Glutamatergic neuron (in vitro differentiated cells): ENCODE measurements at places on chromosomes 12 and 14.

DNA sequence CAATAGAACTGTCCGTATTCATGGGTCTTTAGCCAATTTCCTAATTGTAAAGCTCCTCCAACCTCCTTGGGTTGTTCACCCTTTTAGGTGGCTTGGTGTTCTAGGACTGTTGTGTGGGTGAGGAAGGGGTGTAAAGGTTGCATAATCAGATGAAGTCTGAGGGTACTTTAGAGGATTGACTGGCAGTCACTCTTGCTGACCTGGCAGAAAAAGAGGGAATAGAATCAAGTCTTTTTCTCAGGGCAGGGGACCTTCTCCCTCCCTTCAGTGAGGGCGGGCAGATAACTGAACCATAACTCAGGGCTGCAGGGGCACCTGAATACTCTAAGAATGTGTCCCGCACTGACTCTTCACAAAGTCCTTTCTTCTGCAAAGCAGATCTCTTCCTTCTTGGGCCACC lies 436.2 kb downstream of the CCDC91 start:
- no peak for DNase-seq

DNA sequence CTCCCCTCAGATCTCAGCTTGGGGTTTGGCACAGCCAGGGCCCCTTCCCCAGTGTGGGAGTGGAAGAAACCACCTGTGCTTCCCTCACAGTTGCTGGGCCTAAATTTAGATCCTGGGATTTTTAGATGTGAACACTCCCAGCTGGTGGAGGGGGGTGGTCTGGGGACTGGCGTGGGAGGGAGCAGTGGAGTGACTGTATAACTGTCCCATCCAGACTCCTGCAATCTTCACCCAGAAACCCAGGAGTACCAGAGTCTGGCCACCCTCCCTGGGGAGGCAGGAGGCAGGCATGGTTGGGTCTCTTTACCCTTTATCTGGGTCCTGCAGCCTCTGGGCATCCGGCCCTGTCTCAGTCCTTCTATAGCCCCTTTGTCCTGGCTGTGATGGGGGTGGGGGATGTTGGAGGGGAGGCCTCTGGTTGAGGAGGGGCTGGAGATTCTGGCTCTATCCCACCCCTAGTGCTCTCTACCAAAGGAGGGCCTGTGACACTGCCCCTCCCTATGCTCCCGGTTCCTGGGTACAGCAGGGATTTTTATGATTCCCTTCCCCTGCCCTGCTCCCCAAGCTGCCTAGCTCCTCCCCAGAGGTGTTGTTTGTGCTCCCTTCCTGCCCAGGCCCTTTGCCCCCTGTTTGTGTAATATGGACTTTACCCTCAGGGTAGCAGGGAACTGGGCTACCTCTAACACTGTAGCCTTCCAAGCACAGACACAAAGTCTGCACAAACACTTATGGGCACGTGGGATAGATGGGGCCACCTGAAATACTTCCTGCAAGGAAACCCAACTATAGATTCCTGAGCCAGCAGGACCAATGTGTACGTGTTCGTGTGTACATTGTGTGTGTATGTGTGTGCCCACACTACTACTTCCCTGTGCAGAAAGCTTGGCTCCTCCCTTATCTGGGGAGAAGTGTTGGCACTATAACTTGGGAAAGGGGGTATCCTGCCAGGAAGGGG lies 1.7 kb downstream of the ERBB3 start:
- peak; percentile 19 for DNase-seq

GRCh38 chr12:76942267-76942666 lies 63.4 kb upstream of the CSRP2 start:
- DNase-seq = no peak

GRCh38 chr14:76306131-76306530 lies 69.8 kb upstream of the ESRRB start:
- DNase-seq = no peak

DNA sequence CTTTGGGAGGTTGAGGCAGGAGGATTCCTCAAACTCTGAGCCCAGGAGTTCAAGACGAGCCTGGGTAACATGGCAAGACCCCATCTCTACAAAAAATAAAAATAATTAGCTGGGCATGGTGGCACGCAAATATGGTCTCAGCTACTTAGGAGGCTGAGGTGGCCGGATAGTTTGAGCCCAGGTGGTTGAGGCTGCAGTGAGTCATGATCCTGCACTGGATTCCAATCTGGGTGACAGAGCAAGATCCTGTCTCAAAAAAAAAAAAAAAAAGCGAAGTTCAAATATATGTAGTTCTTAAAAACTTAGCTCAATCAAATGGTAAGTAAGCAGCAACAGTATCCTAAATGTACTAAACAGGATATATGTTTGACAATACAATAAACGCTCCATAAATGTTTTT lies 85.5 kb upstream of the SSTR1 start:
- DNase-seq = no peak

DNA sequence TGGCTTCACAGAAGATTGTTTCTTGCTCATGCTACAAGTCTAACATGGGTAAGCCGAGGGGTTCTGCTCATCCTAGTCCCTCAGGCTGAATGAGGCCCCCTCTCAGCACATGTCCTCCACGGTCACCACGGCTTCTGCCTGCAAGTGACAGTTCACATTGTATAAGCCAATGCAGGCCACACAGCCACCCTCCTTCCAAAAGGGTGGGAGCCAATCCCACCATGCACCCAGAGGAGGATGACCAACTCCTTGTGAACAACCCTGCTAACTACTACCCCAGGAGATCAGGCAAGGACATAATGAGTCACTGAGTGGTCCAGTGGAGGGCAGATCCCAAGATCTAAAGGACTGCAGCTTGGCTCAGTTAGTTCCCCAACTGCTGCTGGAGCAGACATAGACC lies 6.1 kb downstream of the SPRING1 start:
- DNase-seq = no peak

GRCh38 chr14:104356738-104357688 lies 218.6 kb downstream of the KIF26A start:
- DNase-seq = no peak

DNA sequence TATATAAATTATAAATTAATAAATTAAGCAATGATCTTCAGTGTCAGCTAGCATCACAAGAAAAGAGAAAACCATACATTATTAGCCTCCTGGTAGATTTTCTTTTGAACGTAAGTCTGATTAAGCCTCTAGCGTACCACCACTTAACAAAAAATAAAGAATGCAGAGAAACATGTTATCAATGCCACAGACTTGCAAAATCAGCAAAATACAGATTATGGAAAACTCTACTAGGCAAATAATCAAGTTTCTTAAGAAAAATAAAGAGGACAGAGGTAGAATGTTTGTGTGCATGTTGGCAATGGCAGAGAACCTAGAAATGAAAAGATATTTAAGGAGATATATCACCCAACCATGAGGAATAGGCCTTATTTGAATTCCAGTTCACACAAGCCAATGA lies 8.4 kb upstream of the SRRM4 start:
- no peak for DNase-seq

- no peak for DNase-seq
Measured at GRCh38 chr12:14171106-14171505, 189.7 kb upstream of the GRIN2B start.

DNA sequence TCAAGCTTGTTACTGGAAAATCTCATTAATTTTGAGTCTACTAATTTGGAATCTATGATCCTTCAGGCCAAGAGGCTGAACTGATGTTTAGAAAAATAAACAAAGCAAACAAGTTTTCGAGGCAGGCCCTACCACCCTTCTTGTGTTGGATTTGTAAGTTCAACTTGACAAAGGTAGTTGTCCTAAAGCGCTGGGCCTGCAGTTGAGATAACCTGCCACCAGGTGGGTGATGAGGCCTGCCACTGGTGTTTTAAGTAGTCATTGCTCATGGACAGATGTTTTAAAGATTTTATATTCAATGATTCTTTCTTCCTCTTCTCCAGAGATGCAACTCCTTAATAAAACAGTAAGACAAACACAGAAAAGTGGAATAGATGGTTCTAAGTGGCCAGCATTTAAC lies 19.4 kb downstream of the ACVRL1 start:
- no peak for DNase-seq

- DNase-seq = no peak
Measured at GRCh38 chr12:4137441-4137840, 136.1 kb upstream of the CCND2 start.

GRCh38 chr14:37819155-37820015 lies 224.0 kb downstream of the TTC6 start:
- DNase-seq = no peak

DNA sequence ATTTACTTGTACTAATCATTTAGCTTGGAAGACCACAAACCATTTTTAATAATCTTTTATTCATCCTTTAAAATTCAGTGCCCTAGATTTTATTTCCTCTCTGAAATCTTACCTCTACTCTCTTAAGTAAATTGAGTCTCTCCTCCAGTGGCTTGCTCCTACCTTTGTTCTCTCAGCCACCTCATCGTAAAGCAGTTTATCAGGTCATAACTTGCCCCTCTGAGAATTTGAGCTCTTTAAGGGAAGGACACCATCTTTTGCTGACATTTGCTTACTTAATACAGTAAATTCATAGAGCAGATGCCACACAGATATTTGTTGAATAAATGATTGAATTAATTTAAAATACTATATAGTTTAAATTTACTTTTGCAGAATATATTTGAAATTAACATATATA lies 794.3 kb downstream of the C12orf50 start:
- DNase-seq = no peak

DNA sequence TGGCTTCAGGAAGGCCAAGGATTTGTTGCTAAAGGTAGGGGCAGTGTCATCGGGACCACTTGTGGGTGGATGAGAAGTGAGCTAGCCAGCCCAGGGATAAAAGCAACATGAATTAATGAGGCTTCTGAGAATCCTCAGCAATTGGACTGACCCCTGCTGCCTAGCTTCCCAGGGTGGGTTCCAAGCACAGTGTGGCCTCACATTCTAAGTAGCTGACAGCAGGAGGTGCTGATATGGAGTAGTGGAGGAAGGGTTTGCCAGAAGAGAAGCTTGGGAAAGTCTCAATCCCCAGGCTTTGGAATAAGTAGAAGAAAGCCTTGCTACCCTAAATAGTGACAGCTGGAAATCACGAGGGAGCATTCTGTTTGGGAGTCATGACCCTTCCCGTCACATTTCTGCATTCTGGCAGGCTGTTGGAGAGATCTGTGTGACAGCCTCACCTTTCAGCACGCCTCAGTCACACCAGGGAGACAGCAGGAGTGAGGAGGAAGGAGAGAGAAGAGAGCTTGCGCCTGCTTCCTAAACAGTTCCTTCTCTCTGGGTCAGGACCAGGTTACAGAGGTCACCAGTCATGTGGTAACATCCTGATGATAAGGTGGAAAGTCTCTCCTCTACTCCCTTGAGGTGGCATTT lies 31.2 kb downstream of the DACT1 start:
- DNase-seq = no peak

- DNase-seq = no peak
Measured at GRCh38 chr14:75476274-75476995, 45.8 kb upstream of the BATF start.

DNA sequence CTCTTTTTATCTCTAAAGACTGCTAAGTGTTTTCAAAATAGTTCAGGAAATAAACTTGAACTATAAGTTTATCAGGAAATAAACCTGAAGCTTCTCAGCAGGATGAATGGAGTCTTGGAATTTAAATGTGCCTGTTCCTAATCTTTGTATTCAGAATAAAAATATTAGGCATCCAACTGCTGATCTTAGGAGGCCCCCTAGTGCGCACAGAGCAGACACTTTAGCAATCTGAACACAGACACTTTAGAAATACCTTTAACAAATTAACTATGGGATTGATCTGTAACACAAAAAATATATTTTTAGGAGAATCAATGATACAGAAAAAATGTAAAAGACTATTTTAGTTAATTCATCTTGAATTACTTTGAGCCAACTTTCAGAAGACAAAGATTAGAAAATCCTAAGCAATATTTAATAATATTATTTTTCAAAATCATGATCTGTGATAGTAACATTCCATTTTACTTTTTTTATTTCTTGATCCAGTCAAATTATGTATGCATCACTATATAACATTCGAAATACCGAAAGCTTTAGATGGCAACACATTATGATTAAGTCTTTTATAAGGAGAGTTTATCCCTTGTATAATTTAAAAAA lies 80.9 kb downstream of the SLC41A2 start:
- peak; percentile 20 for DNase-seq

DNA sequence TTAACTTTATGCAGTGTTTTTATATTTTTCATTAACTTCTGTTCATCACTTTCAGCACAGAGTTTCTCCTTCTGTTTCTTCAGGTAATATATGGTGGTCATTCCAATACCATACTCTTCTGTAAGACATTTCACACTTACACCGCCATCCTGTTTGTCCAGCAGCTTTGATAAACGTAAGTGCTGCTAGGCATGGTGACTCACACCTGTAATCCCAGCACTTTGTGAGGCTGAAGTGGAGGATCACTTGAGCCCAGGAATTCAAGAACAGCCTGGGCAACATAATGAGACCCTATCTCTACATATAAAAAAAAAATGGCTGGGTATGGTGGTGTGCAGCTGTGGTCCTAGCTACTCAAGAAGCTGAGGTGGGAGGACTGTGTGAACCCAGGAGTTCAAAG lies 55.8 kb downstream of the EXOC5 start:
- no peak for DNase-seq

GRCh38 chr12:41333974-41334373 lies 145.9 kb downstream of the PDZRN4 start:
- DNase-seq = no peak

- no peak for DNase-seq
Measured at GRCh38 chr14:43939836-43940235, 567.2 kb downstream of the FSCB start.

DNA sequence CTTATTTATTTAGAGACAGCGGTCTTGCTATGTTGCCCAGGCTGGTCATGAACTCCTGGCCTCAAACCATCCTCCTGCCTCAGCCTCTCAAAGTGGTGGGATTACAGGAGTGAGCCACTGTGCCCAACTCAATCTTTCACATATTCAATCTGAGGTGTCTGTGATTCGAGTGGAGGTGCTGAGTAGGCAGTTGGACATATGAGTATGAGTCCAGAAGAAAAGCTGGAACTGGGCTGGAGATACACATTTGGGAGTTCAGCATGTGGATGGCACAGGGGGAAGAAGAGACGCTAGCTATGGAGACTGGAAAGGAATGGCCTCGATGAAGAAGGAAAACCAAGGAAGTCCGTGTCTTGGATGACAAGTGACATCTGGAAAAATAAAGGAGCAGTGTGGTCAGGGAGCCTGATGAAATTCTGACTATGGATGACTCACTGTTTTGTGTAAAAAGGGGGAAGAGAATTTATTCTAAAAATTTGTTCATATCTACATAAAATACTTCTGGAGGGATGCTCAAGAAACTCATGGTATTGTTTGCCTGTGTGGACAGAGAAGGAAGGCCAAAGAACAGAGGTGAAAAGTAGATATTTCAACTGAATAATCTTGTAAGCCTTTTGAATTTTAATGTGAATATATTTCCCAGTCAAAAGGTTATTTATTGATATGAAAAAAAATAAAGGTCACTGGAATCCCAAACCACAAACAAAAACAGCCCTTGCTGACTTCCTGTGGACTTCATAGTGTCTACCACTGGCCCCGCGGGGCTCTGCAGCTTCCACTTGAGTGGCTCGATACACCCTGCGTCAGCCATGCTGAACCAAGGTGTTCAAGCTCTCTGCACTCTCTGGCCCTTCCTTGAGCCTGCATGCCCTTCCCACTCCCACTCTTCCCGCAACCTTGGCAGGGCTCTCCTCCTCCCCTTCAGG lies 8.9 kb upstream of the LTA4H start:
- DNase-seq = no peak
